SK-N-MC (cell line): ENCODE measurements at places on chromosomes 3 and 15.

DNA sequence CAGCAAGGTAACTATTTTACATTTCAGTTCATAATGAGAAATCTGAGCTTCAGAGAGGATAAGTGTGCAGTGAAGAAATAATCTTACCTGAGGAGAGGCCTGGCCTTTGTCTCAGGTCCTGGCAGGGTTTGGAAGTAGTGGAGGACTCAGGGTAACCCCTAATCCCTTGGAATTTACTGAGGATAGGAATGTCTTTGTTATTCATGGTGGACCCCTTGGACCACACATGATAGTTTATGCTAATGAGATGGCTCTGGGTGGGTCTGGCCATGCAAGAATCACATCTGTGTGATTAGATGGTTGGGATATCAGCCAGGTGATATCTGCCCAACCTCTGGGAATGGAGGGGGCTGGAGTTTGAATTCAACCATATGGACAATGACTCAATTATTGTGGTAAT lies 65.0 kb upstream of the DAZL start:
- no peak for DNase-seq

- DNase-seq: no peak
These were observed 40.2 kb downstream of the IDH2 start for GRCh38 chr15:90062023-90062442.

- DNase-seq: no peak
These were observed 160.1 kb downstream of the RSRC1 start for GRCh38 chr3:158269942-158270341.

- DNase-seq: no peak
These were observed 687.0 kb downstream of the NTRK3 start for GRCh38 chr15:87569581-87569980.
